Right lung (tissue), 10 donors: ENCODE measurements at places on chromosomes 6 and 20. TPM values are rescaled to one million over a fixed set of nuclear protein-coding genes. Genes with fewer than 3 reads are reported as not detected.

GRCh38 chr20:50494428-50494827 lies 15.8 kb upstream of the PTPN1 start:
- DNase-seq, result no peak

DNA sequence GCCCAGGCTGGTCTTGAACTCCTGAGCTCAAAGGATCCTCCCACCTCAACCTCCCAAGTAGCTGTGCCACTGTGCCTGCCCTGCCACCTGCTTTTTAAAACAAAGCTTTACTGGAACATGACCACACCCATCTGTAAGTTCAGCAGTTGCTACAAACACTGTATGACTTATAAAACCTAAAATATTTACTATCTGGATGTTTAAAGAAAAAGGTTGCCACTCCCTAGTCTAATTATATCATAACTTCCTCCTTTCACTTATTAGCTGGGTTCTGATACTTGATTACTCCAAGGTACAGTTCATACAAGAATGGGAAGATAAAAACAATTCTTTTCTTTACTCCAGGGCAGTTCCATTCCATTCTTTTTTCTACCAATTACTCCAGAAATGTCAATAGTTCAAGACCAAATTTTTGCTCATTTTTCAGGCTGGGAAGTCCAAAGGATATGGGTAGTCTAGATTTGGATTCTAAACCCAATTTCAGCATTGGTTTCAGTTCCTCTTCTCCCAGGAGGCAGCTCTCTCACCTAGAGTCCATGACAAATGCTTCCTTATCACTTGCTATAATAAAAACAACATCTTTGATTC lies 63.1 kb downstream of the SEC63 start:
- no peak for DNase-seq

- no peak for DNase-seq
Measured at GRCh38 chr6:138518054-138518453, 18.8 kb upstream of the NHSL1 start.

The DEFB116 gene
- polyA plus RNA-seq, result not detected

GRCh38 chr6:164924674-164925073 lies 384.7 kb downstream of the C6orf118 start:
- no peak for DNase-seq

DNA sequence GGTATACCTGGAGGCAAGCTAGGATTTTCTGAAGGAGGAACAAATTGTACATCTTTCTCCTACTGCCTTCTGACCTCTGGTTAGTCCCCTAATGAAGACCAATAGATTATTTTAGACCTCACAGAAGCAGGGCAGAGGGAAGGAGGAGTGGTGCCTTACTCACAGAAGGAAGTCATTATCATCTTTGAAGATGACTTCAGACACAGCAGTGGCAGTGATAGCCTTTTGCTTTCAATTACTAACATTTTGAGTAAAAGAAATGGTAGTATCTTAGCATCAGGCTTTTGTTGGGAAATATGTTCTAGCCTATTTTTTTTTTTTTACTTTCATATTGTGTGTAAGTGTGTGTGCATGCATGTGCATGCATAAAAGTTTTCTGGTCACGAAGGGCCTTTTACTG lies 164.2 kb upstream of the PLN start:
- no peak for DNase-seq

DNA sequence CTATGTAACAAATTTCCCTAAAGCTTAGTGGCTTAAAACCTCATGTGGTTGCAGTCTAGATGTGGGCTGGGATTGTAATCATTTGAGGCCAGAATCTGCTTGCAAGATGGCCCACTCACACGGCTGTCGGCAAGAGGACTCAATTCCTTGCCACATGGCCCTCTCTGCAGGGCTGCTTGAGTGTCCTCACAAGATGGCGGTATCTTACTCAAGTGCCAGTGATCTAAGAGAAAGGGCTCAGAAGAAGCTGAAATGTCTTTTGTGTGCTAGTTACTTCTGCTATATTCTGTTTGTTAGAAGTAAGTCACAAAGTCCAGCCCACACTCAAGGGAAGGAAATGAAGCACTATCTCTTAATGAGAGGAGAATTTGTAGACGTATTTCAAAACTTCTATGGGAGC lies 47.1 kb upstream of the PMEPA1 start:
- DNase-seq, result no peak

DNA sequence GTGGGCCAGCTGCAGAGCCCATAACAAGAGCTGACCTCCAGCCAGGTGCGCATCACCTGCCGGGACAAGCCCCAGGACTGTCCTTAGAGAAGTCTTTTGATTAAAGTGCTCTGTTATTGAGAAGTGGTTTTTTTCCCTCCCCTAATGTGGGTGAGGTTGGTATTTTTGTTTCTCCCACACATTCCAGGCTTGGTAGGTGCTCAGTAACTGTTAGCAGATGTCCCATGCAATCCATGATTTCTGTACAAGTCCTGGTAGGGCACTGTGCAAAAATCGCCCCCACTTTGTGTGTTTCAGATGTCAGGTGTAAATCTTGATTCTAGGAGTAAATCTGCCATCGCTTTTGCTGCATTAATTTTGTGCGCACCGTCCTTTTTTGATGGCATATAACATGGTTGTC lies 4.7 kb downstream of the FAM210B start:
- DNase-seq, result no peak

The CDC25B gene
- 63.3 TPM for polyA plus RNA-seq

- DNase-seq, result no peak
Measured at GRCh38 chr20:47252879-47253307, 103.6 kb downstream of the ZMYND8 start.

The PPP1R14C gene
- 11.4 TPM for polyA plus RNA-seq

- DNase-seq, result no peak
Measured at GRCh38 chr6:37188962-37189510, 19.1 kb downstream of the PIM1 start.

The SYCP2L gene
- 4.7 TPM for polyA plus RNA-seq

DNA sequence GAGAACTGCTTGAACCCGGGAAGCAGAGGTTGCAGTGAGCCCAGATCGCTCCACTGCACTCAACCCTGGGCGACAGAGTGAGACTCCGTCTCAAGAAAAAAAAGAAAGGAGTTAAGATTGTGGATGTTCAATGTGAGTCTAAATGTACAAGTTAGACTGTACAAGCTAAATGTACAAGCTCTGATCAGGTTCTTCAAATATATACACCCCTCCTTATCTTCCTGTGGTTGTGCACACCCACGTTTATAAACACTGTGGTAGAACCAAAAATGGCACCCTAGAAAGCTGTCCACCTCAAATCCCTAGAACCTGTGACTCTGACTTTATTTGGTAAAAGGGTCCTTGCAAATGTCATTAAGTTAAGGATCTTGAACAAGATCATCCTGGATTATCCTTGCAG lies 11.2 kb upstream of the RANBP9 start:
- no peak for DNase-seq

GRCh38 chr20:43958626-43959025 lies 44.0 kb downstream of the TOX2 start:
- no peak for DNase-seq

GRCh38 chr20:23347791-23348190 lies 2.8 kb upstream of the NXT1 start:
- no peak for DNase-seq

DNA sequence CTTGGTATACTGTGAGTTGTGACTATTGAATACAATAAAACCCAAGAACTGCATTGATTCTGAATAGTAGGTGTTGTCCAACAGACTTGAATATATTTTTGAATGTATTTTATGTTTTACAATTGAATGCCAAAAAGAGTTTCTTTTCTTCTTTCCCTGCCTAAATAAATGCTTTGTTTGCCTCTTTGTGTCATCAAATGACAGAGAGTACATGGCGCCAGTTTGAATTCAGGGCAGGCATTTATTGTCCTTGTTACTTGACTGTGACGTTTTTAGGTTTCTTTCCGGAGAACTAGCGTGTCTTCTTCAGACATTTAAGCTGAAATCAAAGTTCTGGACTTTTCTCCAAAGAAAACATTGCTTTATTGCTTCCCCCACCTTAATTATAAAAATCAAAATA lies 16.6 kb downstream of the KIF3B start:
- DNase-seq, result no peak

DNA sequence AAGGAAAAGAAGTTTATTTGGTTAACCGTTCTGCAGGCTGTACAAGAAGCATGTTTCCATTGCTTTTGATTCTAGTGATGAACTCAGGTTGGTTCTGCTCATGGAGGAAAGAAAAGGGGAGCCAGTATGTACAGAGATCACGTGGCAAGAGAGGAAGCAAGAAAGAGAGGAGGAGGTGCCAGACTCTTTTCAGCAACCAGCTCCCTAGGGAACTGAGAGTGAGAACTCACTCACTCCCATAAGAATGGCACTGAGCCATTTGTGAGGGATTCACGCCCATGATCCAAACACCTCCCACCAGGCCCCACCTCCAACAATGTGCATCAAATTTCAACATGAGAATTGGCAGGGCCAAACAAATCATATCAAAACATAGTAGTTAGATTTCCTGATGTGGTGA lies 649.1 kb downstream of the EPM2A start:
- DNase-seq, result no peak

- DNase-seq, result no peak
Measured at GRCh38 chr6:50030350-50030749, 8.6 kb upstream of the DEFB110 start.

The NMBR gene
- not detected for polyA plus RNA-seq

DNA sequence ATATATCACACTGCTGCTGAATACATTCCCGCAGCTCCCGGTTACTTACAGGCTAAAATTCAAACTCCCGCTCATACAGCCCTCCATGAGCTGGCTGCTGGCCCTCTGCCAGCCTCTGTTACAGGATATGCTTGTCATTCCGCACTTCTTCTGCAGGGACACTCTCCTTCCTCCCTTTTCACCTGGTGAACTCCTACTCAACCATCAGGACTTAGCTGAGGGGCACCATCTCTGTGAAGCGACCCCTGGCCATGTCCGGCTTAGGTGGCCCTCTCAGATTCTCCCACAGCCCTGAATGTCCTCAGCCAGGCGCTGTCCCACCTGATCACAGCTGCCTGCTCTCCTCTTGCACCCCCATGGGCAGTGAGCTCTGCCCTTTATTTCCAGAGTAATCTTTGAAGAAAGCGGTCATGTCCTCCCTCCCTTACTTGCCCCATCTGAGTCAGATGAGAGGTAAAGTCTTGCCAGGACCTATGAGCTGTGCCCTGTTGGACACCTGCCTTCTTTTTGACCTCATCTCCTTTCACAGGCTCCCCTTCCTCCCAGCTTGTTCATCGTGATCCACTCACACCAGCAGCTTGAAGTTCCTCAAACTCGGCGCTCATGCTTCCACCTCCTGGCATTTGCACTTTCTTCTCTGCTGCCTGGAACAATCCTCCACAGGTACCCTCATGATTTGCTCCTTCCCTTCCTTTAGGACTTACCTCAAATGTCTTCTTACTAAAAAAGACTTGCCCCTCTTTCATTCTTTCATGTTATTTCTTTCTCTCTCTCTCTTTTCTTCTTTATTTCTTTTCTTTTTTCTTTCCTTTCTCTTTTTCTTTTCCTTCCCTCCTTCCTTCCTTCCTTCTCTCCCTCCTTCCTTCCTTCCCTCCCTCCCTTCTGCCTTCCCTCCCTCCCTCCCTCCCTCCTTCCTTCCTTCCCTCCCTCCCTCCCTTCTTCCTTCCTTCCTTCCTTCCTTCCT lies 5.6 kb downstream of the CYP24A1 start:
- no peak for DNase-seq

The CDH26 gene
- polyA plus RNA-seq, result 2.4 TPM
